ENCODE measurements at places on chromosomes 2 and 18.

DNA sequence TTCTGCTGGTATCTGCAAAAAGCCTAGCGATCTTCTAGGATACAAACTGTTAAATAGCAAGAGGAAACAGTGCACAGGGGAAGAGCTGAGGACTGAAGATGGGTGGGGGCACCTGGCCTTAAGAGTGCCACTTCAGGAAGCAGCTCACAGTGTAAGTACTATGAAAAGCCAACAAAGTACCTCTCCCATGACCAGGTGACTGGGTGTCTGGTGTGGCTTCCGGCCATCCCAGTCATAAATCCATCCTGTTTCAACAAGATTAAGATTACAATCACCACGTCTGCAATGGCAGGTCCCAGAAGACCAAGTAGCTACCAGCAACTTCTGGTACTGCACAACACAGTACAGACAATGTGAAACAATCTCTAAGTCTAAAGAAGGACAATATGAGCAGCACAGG lies 15.9 kb downstream of the ERFE start:
- no peak for DNase-seq

DNA sequence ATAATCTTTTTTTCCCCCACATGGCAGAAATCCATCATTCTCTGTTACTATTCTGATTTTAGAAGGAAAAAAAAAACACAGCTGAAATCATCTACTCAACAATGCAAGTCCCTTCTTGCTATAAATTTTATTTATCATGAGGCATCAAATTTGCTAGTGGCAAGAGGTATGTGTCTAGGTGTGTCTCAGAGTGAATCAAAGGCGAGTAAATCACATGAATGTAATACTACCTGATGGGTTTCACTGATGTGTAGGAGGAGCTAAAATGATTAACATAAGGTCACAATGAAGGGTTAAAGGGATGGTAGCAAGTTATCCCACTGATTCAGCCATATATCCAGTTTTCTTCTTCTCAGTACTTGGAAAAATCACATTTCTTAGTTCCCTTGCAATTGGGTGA lies 24.5 kb upstream of the PELI1 start:
- DNase-seq, result no peak

DNA sequence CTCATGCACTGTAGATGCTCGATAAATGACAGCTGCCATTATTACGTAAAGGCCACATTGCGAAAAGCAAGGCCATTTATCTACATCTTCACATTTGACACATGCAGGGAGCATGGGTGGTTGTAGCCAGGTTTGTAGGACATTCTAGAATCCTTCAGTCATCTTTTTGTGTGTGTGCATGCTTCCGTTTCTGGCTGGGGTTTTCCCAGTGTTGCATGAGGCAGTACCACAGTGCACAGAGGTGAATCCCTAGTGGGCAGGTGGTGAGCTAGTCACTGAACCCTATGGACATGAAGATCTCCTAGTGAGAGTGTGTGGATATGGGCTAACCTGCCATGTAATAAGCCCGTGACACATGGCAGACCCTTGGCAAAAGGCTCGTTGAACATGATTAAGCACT lies 151.8 kb upstream of the SLC14A2 start:
- DNase-seq, result no peak

DNA sequence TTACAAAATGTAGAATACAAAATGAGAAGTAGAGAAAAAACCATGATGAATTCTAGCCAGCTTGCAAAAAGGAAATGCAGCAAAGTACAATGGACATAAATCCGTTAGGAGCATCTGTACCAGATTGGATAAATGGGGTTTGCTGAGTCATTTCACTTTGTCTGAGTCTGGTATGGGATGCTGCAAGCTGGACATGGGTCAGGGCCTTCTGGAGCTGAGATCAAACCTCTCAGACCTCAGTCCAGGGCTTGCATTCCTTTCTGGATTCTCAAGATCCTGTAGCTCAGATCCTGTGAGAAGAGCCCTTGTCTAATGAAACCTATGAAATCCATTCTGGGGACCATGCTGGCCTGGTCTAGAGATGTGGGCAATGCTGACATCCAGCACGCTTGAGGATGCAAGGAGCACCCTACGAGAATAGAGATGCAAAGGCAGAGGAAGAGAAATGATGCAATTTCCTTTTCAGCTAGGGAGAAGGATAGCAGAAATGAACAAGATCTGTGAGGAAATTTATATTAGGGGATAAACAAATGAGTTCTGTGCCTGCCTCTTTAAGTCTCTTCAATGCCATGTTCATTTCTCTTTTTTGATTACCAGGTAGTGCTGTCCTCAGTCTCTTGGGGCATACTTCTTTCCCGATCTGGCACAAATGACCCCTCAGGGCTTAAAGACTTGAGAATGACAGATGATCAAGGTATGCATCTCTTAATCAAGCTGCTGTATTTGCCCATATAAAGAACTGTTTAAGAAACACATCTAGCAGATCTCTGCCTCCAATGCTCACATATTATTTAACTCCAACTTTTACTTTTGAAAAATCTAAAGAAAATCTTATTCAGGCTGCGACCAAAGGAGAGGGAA lies 230.4 kb downstream of the MEIS1 start:
- no peak for DNase-seq

DNA sequence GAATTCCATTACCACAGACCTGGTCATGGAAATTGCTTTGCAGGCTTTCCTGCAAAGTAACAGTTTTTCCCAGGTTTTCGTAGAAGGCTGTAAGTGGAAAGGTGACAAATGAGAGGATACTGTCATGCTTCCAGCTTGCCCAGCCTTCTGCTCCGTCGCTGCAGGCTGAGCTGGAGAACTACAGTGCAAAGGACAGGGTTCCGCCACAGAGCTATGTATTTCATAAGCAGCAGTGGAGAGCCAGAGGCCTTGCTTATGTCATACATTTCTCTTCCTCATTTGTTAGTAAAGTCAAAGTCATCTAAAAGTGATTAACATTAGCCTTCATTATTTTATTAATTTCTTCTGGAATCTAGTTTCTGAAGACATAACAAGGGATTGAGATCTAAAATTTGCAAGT lies 72.9 kb upstream of the RBM44 start:
- DNase-seq, result no peak

- no peak for DNase-seq
These were observed 68.0 kb downstream of the RNF152 start for GRCh38 chr18:61824733-61825363.

DNA sequence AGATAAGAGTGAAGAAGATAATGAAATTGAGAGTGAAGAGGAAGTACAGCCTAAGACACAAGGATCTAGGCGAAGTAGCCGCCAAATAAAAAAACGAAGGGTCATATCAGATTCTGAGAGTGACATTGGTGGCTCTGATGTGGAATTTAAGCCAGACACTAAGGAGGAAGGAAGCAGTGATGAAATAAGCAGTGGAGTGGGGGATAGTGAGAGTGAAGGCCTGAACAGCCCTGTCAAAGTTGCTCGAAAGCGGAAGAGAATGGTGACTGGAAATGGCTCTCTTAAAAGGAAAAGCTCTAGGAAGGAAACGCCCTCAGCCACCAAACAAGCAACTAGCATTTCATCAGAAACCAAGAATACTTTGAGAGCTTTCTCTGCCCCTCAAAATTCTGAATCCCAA lies 15.7 kb downstream of the MSH6 start:
- no peak for DNase-seq
